Heart right ventricle (tissue), 16 donors: ENCODE measurements at places on chromosomes 4 and X.

DNA sequence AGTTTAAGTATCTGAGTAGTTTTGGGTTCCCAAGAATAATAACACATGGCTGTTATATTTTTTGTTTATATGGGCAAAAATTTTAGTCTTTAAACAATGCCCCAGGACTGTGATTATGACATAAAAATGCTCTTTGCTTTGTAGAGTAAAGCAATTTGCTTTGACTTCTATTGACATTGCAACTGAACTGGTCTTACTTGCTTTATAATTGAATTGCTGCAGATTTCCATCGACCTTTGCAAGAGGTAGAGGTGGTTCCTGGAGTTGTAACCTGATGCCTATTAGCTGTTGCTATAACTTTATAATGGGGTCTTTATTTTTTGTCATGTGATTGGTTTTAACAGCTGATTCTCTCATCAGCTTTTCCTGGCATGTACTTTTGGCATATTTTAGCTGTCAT, 302.9 kb downstream of the ARHGAP10 start:
- DNase-seq, result no peak

DNA sequence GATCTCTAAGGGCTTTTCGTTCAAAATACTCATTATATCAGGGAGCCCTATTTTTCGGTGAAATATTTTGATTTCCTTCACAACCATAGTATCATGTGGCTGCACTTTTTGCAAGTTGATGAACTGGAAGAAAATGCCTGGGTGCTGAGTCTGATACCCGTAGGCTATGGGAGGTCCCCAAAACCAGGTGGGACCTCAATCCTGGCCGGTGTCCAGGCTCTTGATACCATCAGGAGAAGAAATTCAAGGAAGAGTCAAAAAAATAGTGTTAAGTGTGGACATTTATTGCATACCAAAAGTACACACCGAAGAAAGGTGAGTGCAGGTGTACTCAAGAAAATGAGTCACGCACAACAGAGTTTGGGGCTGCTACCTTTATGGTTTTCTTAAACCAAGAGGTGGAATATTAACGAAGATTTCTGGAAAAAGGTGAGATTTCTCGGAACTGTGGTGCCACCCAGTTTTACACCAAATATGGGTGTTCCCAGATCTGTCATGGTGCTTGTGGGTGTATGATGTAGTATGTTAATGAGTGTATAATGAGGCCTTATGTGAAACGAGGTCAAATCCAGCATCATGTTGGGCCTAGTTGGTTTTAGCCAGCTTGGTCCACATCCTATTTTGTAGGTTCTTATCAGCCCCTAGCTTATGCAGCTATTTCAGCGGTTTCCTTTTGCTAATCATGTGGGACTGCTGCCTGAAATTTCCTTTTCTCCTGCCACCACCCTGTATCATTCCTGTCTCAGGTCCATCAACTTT, 29.9 kb downstream of the VCX2 start:
- no peak for DNase-seq

DNA sequence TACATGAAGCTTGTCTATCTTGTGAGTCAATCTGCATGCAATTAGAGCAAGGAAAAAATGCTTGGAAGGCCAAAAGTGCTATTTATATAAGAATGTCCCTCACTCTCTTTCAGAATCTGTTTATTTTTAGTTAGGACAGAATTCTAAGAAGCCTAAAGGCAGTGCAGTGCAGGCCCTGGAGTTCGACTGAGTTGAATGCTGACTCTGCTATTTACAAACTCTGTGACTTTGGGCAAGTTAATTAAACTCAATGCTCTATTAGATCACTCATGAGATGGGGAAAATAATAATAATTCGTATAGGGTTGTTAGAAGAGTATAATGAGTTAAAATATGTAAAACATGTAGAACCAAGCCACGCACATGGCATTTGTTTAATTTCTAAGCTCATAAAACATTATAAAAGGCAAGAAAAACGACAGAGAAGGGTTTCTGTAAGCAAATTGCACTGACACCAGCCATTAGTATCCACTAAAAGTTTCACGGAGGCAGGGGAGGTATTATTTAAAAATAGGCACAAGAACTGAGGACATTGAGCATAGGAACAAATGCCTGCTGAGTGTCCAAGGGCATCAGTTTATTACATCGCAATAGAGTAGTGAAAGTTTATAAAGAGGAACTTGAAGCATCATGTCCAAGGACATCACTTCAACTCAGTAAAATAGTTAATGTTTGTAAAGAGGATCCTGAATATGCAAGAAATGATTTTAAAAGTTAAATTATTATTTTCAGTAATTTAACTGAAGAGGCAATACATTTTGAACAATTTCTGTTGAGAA, 115.0 kb upstream of the INPP4B start:
- no peak for DNase-seq

DNA sequence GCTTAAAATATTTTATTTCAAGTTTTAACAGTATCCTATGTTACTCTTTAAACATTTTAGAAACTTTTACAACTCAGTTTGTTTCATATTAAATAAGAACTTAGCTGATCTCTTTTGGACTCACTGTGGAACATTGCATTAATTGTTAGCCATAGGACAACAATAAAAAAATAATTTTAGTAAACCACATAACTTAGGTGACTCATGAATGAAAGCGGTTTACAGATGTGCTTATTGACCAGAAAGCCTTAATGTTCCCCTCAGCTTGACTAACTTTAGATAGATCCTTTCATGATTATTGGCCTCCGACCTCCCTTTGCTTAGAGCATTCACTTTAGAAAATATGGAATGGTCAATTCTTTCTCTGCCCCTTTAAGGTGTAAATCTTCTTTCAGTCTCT, 783.5 kb upstream of the MAGEB2 start:
- DNase-seq, result no peak

GRCh38 chr4:95548738-95549245, at the start of gene UNC5C:
UNC5C (minus strand) TSS chr4:95548973.
- DNase-seq, result peak; percentile 78
